HuH-7.5 (cell line): ENCODE measurements at places on chromosomes 1 and 21.

DNA sequence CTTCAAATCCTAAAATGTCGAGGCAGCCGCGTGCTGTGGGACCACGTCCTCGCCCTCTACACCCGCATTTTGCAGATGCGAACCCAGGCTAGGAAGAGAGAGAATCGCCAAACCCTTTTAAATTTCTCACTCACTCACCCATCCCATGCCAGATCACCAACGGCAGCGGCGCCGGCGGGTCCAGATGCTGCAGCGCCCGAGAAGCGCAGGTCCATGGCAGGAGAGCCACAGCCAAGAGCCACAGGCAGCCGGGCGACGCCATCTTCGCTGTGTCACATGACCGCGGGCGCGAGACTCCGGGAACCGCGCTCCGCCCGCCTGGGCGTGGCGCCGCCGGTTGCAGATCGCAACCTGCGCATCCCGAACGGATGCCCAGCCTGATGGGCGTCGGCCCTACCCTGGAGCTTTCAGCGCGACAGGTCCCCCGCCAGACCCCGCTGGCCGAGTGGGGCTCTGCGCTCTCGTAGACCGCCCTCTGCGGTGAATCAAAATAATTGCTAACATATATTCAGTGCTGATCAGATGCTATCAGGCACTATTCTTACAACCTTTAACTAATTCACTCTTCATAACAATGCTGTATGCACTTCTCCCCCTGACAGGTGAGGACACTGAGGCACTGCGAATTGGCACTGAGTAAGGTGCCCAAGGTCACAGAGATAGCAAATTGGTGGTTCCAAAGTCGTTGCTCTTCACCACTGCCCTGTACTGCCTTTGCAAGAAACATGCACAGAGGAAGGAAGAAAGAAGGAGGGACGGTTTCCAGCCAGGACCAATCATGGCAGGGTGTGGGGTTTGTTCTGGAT is at the start of gene PPT1:
TSS of gene PPT1 (minus strand) at position 276 of the 806 bp plus-strand sequence. CDS start at position 262, 14 bp downstream.
- DNase-seq: peak; percentile 64

- no peak for DNase-seq
Measured at GRCh38 chr1:9086045-9086444, 16.6 kb upstream of the SLC2A5 start.

- DNase-seq: no peak
Measured at GRCh38 chr1:151855933-151856332, 2.4 kb upstream of the THEM5 start.

GRCh38 chr1:47901001-47901575 is 96.1 kb downstream of the TRABD2B start:
- no peak for DNase-seq

DNA sequence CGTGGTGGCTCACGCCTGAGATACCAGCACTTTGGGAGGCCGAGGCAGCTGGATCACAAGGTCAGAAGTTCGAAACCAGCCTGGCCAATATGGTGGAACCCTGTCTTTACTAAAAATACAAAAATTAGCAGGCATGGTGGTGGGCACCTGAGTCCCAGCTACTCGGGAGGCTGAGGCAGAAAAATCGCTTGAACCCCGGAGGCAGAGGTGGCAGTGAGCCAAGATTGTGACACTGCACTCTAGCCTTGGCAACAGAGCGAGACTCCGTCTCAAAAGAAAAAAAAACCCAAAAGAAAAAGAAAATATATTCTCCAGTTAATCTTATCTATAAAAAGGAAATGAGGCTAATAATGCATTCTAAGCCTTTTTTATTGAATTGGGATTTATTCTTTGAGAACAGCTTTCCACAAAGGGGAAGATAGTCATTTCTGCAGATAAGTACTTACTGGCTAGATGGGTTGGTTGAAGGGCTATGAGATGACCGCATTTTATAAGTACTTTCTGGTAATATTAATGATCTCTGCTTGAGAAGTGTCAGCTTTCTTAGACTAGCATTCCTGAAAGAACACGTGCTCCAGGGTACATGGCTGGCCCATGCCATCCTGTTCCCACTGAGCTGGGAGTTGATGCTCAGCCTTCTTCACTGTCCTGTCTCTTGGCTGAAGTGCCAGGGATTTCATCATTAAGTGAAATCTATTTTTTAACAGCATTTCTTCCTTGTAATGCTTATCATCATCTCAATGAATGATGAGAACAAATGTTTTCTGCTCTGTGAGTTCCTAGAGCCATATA is 57.9 kb downstream of the SASS6 start:
- DNase-seq: no peak

DNA sequence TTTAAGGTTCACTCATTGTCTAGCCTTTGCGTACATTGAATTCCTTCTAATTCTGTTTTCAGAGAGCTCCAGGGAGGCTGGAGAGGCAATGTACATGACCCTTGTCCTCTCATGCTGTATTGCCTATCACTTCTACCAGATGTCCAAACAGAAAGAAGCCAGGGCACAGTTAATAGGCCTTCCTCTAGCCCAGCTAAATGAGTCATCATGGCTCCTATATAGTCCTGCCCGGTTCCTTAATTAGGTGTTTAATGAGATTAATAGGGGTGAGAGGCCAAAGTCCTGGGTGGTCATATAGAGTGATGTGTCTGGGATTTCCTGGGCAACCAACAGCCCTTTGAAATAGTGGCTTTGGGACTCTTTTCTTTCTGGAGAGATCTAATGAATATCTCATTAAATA is 76.3 kb downstream of the ZSCAN20 start:
- no peak for DNase-seq

DNA sequence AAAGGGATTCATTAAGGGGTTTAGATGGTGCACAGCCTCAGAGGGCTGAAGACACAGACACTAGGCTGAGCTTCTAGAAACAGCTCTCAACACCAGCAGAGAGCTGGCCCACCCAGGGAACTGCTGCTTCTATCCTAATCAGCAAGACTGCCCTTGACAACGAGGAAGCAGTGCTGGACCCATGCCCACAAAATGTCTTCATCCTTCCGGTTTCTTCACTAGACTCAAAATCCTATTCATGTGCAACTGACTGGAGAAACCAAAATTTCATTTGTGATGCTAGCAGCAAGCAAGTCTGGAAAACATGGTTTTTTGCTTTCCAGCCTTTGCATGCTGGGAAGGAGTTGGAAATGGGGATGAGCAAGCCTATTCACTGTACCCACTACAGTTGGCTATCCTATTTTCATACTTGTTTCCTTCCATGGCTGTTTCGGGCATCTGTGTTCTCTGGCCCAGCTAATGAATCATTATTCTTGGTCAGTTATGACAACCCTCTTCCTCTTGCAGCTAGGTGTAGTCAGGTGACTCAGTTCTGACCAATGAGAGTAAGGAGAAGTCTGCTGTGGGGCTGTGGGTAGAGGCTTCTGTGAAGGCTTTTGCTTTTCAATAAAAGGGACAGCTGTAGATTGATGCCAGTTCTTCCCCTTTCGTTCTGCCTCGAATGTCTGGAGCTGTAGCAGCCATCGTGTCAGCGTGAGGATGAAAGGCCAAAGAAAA is 14.6 kb upstream of the TMEM61 start:
- no peak for DNase-seq

GRCh38 chr21:15421947-15422346 is 307.8 kb upstream of the USP25 start:
- no peak for DNase-seq

- DNase-seq: peak; percentile 8
Measured at GRCh38 chr1:86703696-86704457, 499 bp upstream of the SH3GLB1 start.

DNA sequence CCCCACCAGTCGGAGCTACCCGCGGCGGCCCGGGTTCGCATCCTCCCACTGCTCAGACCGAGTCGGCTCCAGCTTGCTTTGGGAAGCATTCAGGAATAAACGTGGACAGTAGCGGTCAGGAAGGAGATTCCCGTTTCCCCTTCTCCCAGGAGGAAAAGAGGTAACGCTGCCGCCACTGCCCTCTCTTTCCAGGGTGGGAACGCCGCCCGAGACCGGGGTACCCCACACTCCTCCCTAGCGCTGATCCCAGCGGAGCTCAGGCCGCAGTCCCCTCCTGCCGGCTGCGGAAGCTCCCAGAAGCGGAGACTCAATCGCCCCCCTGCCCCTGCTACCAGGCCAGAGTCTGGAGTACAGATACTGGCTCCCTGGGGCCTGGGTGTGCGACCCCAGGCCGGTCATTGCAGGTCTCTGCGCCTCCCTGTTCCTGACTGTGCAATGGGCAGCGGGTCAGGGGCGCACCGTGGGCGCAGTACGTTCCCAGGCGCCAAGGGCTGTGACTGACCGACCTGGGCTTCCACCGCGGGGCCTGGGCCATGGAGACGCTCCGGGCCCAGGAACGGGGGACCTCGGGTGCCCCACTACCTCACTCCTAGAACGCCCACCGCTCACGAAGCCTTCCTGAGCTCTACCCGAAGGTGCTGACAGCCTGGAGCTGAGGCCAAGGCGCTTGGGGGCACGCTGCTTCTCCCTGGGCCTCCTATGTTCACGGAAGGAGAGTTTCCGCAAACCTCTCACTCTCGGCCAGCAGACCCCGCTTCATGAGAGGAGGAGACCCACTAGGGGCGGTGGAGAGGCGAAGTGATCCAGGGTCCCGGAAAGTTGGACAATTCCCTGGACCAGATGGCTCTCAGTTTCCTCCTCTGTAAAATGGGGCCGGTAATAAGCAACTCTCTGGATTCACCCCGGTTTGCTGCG is 7.8 kb downstream of the DMRTA2 start:
- DNase-seq: no peak

DNA sequence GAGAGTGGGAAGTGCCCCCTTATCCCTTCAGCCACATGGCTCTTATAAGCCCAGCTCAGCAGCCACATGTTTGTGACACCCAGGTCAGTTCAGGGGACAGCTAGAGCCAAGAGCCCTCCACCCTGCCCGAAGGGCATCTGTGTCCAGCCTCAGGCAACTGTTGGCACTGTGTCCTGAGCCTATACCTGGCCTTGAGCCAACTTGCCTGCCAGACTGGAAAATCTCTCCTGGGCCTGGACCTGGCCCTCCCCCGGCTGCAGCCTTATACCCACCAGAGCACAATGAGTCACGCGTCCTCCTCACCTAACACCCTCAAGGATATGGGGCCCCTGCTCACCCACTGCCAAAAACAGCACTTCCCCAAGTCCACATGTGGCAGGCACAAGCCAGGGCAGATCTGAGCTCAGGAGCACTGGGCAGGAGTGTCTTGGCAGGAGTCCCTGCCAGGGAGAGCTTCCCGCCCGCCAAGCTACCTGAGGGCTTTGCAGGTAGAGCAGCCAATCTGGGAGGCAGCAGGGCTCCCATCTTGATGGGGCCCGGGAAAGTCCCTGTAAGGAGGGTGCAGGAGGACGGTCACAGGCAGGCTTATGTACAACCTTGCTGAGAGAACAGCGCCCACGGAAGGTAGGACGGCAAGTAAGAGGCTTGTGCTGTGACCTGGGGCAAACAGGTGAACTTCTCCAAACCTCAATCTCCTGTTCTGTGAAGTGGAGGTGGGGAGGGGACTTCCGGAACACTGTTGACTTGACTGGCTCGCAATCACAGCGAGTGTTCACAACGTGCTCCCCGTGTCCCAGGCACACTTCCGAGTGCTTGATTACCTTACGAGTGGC is 19.8 kb upstream of the HSPG2 start:
- peak; percentile 28 for DNase-seq

DNA sequence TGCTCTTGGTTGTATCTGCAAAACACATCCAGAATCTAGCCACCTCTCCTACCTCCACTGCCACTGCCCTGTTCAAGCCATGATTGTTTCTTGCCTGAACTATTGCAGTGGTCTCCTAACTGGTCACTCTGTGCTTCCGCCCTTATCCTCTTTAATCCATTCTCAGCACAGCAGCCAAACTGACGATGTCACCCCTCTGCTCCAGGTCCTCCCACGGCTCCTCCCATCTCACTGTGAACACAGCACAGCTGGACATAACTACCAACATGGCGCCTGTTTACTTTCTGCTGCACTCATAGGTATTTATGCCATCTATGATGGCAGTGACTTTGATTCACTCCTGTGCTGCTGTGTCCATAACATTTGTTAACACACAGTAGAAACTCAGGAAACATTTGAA is 406.7 kb downstream of the DISC1 start:
- DNase-seq: no peak

- DNase-seq: no peak
Measured at GRCh38 chr1:10734962-10735544, 61.4 kb downstream of the CASZ1 start.

DNA sequence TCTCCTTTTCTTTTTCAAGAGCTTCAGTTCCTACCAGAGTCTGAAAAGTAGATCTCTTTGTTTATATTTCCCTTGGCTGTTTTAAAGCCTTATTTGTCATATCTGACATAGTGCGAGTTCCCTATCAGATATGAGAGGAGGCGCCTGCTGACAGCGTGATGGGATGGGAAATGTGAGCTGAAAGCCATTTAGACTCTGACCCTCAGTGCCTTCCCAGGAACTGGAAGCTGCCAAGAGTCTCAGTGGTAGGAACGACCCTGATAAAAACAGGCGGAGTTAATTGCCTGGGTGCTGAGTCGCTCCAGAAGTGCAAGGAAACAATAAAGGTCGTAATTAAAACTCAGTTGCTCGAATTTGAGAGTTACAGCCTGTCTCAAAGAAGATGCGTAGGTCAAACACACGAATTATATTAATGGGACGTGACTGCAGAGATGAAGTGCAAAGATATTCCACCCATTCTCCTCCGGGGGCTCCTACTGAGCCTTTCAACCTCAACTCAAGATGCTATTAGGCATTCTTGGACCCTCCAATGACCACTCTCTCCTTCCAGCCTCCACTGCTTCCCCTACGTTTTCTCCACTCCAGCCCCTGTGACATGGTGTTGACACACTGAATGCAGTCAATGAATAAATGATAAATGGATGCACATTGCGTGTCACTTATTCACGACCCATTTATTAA is 84.6 kb downstream of the KAZN start:
- no peak for DNase-seq

DNA sequence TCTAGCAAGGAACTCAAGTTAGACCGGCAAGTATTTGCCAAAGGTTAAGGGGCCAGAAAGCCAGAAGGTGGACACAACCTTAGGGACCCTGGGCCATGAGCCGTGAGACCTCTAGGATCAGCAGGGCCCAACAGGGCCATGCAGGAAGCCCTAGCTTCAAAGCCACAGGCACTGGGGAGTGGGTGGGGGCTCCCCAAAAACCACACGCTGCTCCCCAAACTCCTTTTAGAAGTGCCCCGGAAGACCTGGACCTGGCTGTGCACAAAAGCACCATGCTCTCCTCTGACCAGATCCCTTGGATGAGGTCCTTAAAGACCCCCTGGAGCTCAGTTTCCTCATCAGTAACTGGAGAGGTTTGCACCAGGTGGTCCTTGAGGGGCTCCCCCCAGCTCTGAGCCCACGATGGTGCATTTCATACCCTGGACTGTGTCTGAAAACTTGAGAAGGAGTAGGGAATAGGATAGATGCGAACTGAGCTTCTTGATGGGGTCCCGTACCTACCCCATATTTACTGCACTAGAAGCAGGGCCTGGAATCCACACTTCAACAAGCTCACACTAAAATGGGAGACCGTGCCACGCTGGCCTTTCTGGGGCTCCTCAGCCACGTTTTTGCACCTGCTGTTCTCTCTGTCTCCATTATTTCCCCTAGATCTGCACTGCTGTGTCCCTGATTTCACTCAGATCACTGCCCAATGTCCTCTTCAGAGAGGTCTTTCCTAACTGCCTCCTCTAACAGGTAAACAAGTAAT is 40.6 kb upstream of the LBR start:
- no peak for DNase-seq

- DNase-seq: peak; percentile 25
Measured at GRCh38 chr1:227131193-227131592, 187.1 kb downstream of the CDC42BPA start.

GRCh38 chr1:156684227-156684782 is 7.1 kb upstream of the NES start:
- no peak for DNase-seq
